ENCODE measurements at places on chromosomes 1 and 21.

GRCh38 chr21:25967901-25968438 is 202.6 kb downstream of the APP start:
- DNase-seq, result no peak

- DNase-seq, result no peak
Observed at GRCh38 chr1:173127369-173128307, 76.9 kb upstream of the TNFSF18 start.

DNA sequence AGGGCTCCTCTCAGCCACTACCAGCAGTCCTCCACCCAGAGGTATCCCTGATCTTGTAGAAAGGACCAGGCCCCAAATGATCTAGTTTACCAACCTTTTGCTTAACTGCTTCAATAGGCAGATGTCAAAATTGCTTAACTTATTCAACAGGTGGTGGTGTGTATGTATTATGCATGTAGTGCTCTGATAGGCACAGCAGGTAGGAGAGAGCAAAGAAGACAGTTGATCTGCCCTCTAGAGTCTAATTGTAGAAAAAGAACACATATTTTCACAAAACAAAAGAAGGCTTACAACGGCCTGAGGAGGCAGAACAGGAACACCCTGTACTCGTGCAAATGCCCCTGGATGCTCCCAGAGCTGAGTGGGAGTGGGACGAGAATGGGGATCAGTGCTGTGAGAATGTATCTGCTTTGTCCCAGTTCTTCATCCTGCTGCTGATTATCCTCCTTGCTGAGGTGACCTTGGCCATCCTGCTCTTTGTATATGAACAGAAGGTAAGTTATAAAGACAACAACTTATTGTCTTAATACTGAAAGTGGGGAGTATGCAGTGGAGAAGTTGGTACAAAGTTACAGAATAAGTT is 21.1 kb downstream of the CD53 start:
- no peak for DNase-seq

GRCh38 chr1:185565302-185565701 is 168.9 kb upstream of the HMCN1 start:
- DNase-seq, result no peak

GRCh38 chr1:203519896-203520295 is 25.9 kb downstream of the OPTC start:
- DNase-seq, result no peak

- DNase-seq, result no peak
Observed at GRCh38 chr1:229204921-229205777, 65.8 kb upstream of the RAB4A start.

DNA sequence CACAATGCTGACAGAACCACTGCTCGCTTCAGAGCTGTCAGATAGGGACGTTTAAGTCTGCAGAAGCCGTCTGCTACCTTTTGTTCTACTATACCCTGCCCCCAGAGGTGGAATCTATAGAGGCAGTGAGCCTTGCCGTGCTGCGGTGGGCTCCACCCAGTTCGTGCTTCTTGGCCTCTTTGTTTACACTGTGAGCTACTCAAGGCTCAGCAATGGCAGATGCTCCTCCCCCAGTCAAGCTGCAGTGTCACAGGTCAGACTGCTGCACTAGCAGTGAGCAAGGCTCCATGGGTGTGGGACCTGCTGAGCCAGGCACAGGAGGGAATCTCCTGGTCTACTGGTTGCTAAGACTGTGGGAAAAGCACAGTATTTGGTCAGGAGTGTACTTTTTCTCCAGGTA is 47.1 kb downstream of the LEPR start:
- no peak for DNase-seq

- no peak for DNase-seq
Observed at GRCh38 chr1:25517476-25518394, 25.7 kb upstream of the LDLRAP1 start.

DNA sequence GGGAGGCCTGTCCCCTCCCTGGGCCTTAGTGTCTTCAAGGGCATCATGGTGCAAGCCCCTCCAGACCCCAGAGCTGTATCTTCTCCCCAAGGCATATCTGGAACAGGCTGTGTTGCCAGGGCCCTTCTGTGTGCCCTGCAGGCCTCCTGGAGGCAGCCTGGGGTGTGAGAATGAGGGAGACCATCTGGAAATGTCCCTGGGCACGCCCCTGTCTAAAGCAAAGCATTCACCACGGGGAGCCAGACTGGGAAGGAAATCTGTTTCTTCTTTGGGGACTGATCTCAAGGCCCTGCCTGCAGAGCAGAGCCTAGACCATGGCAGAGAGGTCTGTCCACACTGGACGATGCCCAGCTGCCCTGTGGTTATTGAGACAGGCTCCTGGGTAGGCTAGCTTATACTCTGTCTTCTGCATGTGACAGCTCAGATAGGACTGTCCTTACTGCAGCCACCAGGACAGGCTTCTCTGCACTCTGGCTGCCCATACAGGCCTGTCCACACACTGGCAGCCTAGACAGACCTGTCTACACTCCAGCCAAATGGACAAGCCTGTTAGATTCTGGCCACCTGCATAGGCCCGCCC is 24.6 kb downstream of the PODN start:
- no peak for DNase-seq

GRCh38 chr1:53938136-53938830 is 7.2 kb downstream of the IFT25 start:
- DNase-seq, result no peak

- DNase-seq, result no peak
Observed at GRCh38 chr21:31895077-31895835, 22.4 kb downstream of the HUNK start.

GRCh38 chr1:210222340-210223006 is 10.1 kb upstream of the SERTAD4 start:
- DNase-seq, result no peak

All from activated CD4-positive, CD25-positive, alpha-beta regulatory T cell treated with anti-CD3 and anti-CD28 coated beads, Interleukin-2, amount 50 U/mL, for 72 hours (primary cell).